Stimulated activated CD8-positive, alpha-beta memory T cell treated with anti-CD3 and anti-CD28 coated beads, Interleukin-7, amount 100 ng/mL, for 1 hour (primary cell): ENCODE measurements at places on chromosomes 13 and 19.

- no peak for DNase-seq
Measured at GRCh38 chr13:65453982-65454381, 1776.2 kb downstream of the PCDH9 start.

DNA sequence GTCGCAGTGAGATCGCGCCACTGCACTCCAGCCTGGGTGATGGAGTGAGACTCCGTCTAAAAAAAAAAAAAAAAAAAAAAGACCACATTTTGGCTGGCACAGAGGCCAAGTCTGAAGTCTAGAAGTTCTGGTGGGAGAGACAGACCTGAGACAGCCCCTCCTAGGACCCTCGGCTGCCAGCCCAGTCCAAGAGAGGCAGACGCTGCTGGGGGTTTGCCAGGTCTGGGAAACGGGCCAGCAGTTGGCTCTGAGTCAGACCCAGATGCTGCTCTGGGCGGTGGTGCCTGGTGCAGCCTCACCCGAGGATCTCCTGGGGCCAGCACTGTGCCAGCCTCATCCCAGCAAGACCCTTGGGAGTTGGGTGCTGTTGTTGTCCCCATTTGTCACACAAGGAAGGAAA, 5.8 kb downstream of the FCHO1 start:
- no peak for DNase-seq

DNA sequence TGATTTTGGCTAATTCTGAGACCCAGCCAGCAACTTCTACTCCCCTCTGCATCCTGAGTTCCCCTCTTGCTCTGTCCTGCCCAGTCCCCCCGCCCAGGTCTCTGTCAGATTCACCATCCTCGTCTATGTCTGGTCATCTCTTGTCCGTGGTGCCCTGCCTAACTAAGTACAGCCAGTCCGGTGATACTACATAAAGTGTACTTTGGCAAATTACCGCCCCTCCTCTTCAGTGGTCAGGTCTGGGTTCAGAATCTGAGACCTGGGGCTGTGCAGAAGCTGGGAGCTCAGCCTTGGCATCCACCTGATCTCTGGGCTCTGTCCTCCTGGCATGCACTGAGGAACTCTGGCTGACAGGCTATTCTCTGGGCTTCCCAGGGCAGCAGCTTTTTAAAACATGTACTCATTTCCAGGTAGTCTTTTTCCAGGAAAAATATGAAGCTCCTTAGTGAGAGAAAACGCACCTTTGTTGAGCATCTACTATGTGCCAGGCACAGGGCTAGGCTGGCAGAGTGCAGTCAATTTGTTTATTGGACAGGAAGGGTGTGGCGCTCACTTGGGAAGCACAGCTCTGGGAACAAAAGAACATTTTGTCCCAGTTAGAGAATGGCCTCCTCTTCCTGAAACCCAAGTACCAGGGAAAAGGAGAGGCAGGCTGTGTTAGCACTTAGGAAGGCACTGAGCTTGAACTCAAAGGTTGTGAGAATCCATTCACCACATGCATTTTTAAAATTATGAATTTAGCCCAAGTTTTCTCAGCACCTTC, 88.9 kb downstream of the TSHZ3 start:
- DNase-seq, result no peak

GRCh38 chr13:43830497-43830881, 43.7 kb upstream of the ENOX1 start:
- DNase-seq, result no peak

GRCh38 chr19:12838182-12838885, at the start of gene MAST1:
Gene MAST1, plus strand, starts transcription at chr19:12838515. Its CDS starts 58 bp downstream, at chr19:12838573.
- DNase-seq, result no peak

GRCh38 chr13:78589206-78589605, 14.1 kb downstream of the POU4F1 start:
- DNase-seq, result no peak

- DNase-seq, result no peak
Measured at GRCh38 chr13:75395066-75395465, 86.9 kb downstream of the TBC1D4 start.

- DNase-seq, result no peak
Measured at GRCh38 chr13:90995001-90995400, 352.5 kb upstream of the MIR17HG start.

DNA sequence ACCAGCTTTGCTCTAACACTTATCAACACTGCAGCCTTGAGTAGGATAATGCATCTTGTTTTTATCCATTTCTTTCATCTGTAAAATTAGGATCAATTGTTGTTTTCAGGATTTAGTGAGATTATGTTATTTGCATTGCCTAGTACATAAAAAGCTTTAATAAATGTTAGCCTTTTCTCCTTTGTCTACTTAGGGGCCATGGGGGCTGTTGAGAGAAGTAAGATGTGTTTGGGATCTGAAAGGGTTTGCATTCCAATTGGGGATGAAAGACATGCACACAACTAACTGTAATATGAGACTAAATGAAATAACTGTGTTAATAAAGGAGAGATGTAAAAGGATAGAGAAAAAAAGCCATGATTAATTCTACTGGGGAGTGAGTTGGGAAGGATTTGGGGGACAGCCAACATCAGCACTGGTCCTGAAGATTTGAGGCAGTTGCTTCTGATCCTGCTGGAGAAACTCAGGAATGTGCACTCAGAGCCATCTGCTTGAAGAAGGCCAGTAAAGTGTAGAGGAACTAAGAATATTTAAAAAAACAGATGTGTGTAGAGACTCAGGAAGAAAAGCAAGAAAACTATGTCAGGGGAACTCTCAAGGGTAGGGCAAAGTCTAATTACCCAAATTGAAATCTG, 236.3 kb downstream of the OLFM4 start:
- DNase-seq, result no peak

DNA sequence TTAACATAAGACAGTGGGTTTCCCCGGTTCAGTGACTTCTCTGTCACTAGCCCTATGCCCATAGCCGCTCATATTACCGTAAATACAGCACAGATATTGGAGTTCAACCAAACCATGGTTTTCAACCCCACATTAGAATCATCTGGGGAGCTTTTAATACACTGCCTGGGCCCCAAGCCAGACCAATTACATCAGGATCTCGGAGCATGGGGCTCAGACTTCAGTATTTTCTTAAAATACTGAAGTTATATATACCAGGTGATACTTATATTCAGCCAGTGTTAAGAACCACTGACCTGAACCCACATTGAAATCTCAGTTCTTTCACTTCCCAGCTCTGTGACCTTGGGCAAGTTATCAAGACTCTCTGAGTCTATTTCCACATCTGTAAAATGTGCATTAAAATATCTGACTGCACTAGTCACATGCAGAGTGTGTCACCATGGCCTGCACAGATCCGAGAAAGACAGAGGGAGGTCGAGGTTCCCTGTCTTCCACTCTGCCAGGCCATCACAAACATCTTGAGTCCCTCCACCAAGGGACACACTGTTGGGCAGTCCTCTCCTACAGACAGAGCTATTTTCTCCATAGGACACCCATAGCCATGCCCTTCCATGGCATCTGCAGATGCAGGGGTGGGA, 32.2 kb upstream of the IPO5 start:
- DNase-seq, result no peak

GRCh38 chr13:74555276-74555625, 421.0 kb upstream of the KLF12 start:
- no peak for DNase-seq

DNA sequence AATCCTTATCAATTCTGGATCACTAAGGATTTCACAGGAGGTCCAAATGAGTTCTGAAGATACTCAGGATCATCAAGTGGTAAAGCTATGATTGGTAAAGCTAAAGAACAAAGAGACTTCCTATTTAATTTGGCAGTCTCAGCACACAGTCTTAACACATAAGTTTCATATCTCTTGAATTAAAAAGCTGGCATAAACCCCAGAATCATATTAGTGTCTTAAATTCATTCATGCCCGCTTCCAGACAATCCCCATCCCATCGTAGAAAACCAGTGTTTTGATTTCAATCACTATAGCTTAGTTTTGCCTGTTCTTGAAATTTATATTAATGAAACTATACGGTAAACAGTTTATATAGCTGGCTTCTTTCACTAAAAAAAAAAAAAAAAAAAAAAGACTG, 278.7 kb downstream of the DIAPH3 start:
- DNase-seq, result no peak

DNA sequence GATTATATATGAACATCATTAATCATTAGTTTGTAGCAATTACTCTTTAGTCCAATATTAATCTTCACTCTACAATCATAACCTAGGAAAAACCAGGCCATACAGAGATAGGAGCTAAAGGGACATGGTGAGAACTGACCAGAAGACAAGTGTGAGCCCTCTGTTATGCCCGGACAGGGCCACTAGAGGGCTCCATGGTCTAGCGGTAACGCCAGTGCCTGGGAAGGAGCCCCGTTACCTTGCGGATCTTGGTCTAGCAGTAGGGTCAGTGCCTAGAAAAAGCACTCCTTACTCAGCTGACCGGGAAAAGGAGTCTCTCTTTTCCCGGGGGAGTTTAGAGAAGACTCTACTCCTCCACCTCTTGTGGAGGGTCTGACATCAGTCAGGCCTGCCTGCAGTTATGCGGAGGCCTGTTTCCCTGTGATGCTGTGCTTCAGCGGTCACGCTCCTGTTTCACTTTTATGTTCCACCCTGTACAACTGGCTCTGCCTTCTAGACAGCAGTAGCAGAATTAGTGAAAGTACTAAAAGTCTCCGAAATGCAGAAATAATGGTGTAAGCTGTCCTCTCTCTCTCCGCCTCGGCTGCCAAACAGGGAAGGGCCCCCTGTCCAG, 13.8 kb downstream of the OR7D4 start:
- DNase-seq, result peak; percentile 50

GRCh38 chr19:41456342-41456918, 13.5 kb downstream of the ERICH4 start:
- DNase-seq, result no peak

- DNase-seq, result no peak
Measured at GRCh38 chr13:66673401-66673800, 556.7 kb downstream of the PCDH9 start.

GRCh38 chr13:108574856-108575255, 54.6 kb upstream of the MYO16 start:
- no peak for DNase-seq
